Stimulated activated CD4-positive, alpha-beta T cell treated with anti-CD3 and anti-CD28 coated beads, Interleukin-1b, Interleukin-23, amount 100 ng/mL, for 4 hours (primary cell): ENCODE measurements at places on chromosomes 12 and 14.

- no peak for DNase-seq
These were observed 48.6 kb downstream of the ATXN7L3B start for GRCh38 chr12:74586251-74586650.

DNA sequence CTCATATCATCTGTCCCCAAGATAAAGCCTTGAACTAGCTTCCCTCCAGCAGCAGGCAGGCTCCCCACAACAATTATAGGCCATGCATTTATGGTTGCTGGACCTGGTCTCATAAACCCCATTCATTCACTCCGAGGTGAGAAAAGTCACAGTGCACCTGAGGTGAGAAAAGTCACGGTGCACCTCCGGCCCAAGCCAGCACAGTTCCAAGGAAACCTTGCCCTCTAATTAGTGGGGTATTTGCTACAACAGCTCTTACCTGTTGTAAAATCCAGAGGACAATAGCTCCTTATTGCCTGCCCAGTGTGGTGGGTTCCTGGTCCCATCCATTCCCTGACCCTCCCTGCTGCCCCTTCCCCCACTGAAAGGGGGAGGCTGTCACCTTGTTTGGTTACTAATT lies 65.6 kb downstream of the FBXL14 start:
- no peak for DNase-seq

GRCh38 chr12:42759622-42760273 lies 170.2 kb upstream of the PRICKLE1 start:
- DNase-seq = no peak

GRCh38 chr12:39824505-39825212 lies 205.1 kb upstream of the ABCD2 start:
- no peak for DNase-seq

GRCh38 chr14:45242706-45243105 lies 10.3 kb downstream of the MIS18BP1 start:
- no peak for DNase-seq

DNA sequence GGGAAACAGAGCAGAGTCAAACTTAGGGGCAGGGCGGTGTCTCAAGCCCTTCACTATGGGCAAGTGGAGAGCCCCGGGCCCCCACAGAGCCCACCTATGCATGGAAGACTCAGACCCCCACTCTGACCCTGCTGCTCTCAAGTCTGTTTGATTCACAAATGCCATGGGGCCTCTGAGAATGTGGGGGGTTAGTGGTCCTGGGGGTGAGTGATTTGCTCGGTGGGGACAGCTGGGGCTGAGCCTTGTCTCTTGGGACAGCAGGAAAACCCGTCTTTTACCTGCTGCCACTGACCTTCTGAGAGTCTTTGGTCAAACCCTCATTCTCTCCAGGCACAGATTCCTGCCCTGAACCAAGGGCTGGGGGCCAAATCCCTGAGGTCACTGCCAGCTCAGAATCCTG lies 201.0 kb upstream of the RTL1 start:
- DNase-seq = no peak

DNA sequence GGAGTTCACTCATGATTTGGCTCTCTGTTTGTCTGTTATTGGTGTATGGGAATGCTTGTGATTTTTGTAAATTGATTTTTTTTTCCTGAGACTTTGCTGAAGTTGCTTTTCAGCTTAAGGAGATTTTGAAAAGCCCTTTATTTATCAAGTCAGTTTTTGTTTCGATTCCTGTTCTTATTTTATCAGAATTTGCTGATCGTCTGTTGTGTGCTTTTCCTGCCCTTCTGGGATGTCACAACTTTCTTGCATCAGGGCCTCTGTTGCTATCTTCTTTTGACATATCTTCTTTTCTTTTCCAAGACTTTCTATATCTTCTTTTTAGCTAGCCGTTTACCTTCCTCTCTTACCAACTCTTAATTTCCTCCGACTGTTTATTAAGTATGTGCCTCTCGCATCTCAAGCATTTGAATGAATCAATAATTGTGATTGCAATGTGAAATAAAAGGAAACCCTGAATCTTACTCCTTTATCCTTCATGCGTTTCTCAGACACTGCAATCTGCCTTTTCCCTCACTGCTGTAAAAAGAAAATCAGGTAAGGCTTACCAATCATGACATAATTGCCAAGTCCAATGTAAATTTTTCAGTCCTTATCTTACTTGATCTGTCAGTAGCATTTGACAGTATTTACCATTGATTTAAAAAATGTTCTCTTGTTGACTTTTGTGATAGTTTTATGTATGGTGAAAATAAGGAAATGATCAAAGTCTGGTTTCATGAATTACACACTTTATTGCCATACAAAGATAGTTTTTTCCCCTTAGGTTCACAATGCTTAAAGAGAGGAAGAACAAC lies 53.0 kb downstream of the ETNK1 start:
- DNase-seq = no peak

- no peak for DNase-seq
These were observed 20.0 kb upstream of the APOF start for GRCh38 chr12:56382611-56383010.

DNA sequence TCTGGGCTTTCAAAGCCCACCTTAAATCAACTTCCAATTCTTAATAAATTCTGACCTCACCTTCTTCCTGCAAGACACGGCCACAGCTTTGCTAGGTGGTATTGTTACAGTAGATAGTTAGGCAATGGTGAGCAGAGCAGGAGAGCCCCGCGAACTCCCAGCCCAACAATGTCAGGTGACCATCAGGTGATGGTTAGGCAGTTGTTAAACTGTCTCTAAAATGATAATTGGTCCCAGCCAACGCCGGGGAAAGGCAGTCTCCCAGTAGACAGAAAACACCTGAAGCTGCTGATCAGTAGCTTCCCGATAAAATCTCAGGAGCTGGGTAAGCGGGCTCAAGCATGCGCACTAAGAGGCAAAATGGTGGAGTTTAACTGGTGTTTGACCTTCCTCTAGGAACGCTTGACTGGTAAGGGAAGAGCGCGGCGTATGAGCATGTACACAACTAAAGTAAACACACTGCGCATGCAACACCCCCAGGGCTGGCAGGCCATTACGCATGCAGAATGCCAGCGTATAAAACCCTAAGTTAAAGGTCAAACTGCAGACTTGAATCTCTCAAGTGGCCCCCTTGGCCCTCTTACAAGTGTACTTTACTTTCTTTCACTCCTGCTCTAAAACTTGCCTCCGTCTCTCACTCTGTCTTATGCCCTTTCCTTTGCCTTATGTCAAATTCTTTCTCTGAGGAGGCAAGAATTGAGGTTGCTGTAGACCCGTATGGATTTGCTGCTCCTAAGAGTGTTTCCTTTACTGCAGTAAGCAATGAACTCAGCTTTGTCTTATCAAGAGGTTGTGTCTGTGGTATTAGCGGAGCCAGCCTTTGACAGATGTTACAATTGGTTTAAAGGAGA lies 113.5 kb downstream of the C12orf75 start:
- no peak for DNase-seq

DNA sequence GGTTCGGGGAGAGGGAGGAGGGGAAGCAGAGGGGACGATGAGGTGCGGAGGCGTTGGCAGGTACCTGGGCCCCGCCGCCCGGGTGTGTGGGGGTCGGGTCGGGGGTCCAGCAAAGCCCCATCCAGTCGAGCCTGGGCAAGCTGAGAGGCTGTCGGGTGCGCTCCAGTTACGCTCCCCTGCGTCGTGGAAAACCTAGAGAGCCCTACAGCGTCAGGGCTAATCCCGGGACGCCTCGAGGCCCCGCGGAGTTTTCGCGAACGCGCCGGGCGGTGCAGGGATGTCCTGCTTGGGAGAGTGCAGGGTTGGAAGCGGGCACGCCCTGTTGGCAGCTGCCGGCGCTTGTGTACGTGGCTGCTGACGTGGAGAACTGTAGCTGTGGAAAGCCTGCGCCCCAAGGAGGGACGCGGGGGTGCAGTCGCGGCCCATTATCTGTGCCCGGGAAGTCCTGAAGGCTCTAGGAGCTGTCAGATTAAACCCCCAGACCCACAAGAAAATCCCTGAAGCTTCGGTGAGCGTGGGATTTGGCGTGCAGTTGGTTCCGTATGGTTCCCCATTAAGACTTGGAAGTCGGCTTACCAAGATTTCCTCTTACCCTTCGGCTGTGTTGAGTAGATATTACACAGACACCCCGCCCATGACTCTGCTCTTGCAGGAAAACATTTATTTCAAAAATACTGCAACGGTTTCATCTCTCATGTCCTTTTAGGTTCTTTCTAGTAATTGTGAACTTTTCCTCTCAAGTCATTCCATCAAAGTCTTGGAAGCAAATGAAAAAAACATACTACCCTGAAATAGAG lies 11.3 kb upstream of the SLC38A2 start:
- peak; percentile 55 for DNase-seq

- DNase-seq = no peak
These were observed 522.5 kb downstream of the VRK1 start for GRCh38 chr14:97319691-97320090.

DNA sequence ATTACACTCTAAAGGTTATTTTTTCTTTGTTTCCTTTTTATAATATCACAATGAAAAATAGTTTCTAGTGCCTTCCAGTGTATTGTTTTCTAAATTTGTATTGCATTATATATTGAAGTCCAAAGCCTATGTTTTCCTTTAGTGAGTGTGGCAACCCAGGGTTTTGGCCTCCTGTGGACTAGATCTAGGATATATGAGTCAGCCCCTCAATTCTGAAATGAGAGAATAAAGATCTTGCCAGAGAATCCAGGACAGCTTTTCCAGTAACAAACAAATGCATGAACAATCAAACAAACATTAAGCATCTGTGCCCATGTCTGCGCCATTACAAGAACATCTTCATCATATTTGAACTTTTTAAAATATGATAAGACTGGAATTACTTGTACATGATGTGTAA lies 70.7 kb upstream of the SSTR1 start:
- no peak for DNase-seq

DNA sequence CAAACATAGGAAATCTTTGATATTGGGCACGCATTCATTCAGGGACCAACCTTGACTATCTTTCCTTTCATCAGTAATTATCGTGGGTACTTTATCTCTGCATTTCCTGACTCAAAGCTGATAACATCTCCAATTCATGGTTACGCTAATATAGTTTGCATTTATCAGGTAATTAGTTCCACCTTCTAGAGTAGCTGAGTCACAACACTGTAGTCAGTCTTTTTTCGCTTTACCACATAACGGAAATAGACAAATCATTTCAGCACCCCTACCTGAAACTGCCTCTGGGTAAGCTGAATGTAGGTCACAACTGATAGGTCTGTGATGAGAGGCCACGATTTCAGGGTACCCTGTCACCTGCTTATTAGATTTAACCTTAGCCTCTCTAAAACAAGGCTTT lies 36.7 kb upstream of the IL22 start:
- no peak for DNase-seq

- no peak for DNase-seq
These were observed 56.6 kb downstream of the CALM1 start for GRCh38 chr14:90453401-90453951.

DNA sequence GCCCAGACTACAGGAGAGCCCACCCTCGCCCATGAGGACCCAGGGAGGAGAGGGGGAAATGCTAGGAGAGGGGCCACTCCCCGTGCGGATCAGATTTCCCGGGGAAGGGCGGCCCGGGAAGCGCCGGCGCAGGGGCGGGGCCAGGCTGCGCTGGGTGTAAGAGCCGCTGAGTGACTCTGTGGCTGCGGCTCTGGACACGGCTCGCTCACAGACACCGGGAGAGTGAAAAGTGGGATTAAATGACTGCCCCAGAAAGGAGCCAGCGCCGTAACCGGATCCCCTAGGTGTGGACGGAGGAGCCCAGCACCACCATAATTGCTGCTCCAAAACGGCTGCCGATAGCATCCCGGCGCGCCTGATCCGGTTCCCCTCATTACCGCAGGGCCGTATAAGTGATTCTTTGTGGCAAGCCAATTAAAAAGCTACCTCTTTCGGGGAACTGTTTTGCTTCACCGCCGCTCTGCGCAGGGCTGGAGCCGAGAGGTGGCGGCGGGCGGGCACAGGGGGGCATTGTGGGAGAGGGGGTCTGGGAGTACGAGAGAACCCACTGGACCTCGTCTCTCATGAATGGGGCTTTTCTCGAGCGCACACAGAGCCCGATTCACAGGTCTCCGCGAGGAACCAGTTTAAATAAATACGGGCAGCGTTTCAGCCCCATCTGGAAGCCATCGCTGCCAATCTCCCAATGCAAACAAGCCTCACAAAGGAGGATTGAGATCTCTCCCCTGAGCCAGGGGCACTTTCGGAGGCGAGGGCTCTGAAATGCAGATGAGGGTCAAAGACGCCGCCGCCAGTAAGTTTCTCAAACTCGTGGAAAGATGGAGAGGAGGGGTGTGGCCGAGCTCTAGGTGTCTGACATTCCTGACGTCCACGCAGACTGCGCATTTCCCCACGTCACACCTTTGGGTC lies 2.5 kb downstream of the COL2A1 start:
- no peak for DNase-seq

DNA sequence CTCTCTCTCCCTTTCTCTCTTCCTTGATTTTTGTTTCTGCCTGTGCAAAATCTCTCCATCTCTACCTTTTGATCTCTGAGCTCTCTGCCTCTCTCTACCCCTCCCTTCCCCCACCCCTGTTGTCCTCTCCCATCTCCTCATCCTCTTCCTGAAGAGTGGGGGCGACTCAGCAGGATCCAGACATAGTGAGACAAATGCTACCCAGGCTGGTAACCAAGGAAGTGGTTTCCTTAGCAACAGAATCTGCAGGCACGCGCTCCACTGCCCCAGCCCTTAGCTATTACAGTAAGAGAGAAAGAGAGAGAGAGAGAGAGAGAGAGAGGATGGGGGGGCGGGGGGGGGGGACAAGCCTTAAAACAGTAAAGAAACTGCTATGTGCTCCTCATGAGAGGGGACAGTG lies 85.6 kb downstream of the CMKLR1 start:
- DNase-seq = no peak

GRCh38 chr12:57603815-57604453 lies 690 bp upstream of the DTX3 start:
- DNase-seq = no peak

GRCh38 chr12:116172224-116172849 lies 105.2 kb downstream of the MED13L start:
- no peak for DNase-seq

DNA sequence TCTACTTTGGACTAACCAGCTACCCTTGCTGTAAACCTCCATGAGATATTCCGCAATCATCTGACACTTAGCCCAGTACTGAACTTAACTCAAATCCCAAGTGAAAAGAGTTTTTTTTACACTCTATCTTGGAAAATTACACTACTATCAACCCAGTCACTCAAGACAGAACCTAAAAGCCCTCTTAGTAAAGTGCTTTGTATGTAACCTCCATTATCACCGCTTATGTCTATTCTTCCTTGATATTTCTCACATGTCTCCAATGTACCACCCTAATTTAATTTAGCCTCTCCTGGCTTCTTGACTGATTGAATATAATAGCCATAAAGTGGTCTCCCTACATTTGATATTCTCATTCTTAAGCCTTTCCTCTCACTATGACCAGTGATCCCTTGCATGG lies 168.8 kb upstream of the SYT1 start:
- DNase-seq = no peak

DNA sequence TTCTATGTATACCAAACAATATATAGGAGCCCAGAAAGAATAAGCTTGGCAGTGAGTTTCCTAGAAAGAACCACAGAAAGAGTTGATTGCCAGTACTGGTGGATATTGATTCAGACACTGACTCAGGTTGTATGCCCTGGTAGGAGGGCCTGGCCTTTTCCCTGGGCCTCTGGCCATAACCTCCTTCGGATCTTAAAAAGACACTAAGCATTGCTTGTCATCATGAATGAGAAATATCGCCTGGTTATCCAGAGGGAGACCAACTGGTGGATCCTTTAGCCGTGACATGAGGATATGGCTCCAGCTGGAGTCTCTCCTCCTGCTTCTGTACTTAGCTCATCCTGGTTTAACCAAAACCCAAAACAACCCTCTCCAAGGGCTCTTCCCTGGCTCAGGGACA lies 231.5 kb downstream of the MSRB3 start:
- DNase-seq = no peak

GRCh38 chr12:119748497-119748896 lies 80.6 kb downstream of the PRKAB1 start:
- no peak for DNase-seq
